ENCODE measurements at places on chromosomes 1 and 21.

DNA sequence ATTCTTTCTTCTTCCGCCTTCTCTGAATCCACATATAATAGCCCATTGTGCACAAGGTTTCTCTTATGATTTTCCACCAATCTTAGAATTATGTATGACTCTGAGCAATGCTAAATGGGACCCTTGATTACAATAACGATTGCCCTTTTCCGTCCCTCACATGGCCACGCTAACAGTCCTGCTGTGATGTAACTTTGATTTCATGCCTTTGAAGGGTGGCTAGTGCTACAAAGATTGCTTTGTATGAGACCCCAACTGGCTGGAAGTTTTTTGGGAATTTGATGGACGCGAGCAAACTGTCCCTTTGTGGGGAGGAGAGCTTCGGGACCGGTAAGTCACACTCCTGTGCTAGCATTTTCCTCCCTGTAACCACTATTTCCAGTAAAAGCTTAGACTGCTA, 45.3 kb downstream of the PGM1 start:
- no peak for DNase-seq

- no peak for DNase-seq
These were observed 92.6 kb downstream of the IGSF21 start for GRCh38 chr1:18200136-18200717.

DNA sequence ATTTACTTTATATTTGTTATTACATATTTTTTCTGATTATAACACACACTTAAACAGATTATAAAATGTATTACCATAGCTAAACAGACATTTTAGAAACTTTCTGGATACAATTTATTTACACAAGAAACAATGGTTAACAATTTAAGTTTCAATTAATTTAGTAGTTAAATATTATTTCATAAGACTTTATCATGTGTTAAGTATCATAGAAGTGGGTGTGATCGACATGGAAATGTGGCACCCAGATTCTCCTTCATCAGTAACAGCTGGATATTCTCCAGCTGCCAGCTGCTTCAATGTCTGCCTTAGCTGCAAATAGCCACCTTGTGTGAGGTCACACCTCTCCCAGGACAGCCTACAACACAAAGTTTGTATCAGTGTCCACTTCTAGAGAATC, 97.8 kb downstream of the KCNT2 start:
- DNase-seq, result no peak

DNA sequence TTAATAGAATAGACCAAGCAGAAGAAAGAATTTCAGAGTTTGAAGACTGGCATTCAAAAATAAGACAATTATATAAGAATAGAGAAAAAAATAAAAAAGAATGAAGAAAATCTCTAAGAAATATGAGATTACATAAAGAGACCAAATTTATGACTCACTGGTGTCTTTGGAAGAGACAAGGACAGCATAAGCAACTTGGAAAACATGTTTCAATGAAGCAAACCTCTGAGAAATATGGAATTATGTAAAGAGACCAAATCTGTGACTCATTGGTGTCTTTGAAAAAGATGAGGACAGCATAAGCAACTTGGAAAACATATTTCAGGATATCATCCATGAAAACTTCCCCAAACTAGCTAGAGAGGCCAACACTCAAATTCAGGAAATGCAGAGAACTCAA, 60.4 kb upstream of the LYPLAL1 start:
- no peak for DNase-seq
